ENCODE measurements at places on chromosomes 11 and 22. TPM values are rescaled to one million over a fixed set of nuclear protein-coding genes. Genes with fewer than 3 reads are reported as not detected.
A peak's percentile ranks its signal among the peaks of the same experiment; 100 is the strongest.

NELL1 gene
- total RNA-seq = 25.1 TPM

TSPO gene
- 214 TPM for total RNA-seq

SPINDOC gene
- 28.7 TPM for total RNA-seq

ART1 gene
- not detected for total RNA-seq

CYB5R2 gene
- total RNA-seq = 24.7 TPM

ELMOD1 gene
- total RNA-seq = not detected

TNNT3 gene
- not detected for total RNA-seq

CNIH2 gene
- total RNA-seq = 1.5 TPM

OR4A15 gene
- not detected for total RNA-seq

NCAPD3 gene
- total RNA-seq = 27.1 TPM

DNA sequence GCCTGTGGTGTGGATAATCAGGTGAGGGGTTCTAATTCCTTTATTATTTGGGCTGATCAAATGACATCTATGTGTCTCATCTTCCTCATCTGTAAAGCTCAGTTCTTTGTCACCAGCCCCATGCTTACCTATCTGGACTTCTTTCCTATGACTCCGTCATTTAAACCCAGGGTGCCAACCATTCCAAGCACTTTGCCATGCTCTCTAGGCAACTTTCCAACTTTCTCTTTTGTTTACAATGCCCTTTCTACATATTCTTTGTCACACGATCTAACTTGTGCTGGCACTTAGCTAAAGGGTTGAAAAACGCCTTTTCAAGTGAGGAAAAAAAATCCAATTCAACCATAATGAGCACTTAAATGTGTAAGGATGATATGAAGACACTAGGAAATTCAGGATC lies 27.9 kb downstream of the EXPH5 start:
- DNase-seq = no peak

- DNase-seq = no peak
These were observed 7.3 kb downstream of the SNX19 start for GRCh38 chr11:130908770-130909625.

GRCh38 chr22:42142771-42143461 lies 12.3 kb upstream of the CYP2D6 start:
- no peak for DNase-seq

DNA sequence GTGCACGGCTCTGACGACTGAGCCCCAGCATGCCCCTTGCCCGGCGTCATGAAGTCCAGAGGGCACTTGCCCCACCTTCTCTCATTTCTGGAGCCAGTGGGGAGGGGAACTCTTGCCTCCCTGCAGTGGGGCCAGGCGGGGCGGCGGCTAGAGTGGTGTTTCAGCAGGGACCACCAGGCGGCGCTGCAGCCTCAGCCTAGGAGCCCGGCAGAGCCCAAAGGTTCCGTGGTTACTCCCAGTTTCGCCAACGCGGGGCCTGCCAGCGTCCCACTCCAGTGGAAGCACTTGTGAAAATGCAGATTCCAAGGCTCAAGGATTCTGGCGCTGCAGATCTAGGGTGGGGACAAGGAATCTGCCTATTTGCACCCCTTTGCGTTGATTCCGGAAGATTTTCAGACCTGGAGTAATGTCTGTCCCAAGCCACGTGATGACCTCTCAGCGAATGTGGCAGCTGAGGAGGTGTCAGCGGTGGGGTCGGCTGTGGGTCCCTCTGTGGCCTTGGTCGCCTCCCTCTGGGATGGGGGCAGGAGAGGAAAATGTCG lies 55.7 kb downstream of the CD82 start:
- DNase-seq = peak; percentile 82

DNA sequence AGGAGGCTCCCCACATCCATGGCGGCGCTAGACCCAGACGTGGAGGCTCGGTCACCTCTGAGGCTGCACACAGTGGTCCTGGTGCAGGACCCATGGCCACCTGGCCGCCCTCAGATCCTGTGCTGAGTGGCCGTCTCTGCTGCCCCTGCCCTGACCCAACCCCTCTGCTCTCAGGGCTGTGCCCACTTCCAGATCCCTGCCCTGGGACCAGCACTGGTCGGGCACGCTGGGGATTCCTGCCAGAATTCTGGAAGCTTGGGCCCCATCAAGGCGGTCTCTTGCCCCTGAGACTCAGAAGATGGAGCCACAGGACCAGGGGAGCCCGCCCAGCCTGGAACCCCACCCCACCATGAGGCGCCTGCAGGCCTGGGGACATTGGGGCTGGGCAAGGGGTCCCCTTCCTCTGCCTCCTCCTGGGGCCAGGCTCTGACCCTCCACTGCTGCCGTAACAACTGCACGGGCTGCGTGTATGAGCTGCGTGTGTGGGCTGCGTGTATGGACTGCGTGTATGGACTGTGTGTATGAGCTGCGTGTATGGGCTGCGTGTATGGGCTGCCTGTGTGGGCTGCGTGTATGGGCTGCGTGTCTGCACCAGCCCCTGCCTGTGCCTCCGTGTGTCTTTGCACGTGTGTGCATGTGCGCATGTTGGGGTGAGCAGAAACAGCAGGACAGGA lies 48.7 kb downstream of the IGLL1 start:
- DNase-seq = no peak

DNA sequence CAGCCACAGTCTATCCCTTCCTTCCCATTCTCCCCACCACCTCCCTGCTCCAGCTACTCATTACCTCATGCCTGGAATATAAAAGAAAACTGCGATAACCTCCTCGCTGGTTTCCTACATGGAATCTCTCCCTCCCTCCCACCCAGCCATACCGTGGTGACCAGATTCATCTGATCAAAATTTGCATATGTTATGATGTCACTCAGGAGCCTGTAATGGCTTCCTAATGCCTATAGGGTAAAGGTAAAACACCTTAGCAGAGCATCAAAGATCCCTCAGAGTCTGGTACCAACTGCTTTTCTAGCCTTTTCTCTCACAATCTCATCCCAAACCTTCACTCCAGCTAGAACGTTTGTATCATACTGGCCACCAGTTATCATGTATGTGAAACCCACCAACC lies 19.6 kb downstream of the RTN4RL2 start:
- no peak for DNase-seq

DNA sequence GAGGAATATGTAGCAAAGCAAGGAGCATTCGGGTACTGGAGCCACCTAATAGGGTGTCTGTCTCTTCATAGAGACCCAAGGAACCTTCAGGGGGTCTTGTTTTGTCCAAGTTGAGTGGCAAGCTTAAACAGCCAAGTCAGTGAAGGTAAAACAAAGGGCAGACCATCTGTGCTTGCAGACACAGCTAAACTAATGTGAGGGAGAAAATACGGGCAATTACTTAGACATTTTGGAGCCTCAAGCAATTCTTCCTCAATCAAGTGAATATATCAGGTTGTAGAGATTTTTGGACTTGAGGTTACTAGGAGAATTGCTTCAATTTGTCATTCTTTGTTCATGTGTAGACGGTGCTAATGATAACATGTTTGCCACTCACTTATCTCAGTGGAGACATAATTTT lies 148.2 kb upstream of the ARHGAP20 start:
- DNase-seq = no peak

GRCh38 chr11:132475026-132475425 lies 1057.3 kb downstream of the OPCML start:
- no peak for DNase-seq

- DNase-seq = no peak
These were observed 28.8 kb upstream of the SYT13 start for GRCh38 chr11:45314900-45315299.

DNA sequence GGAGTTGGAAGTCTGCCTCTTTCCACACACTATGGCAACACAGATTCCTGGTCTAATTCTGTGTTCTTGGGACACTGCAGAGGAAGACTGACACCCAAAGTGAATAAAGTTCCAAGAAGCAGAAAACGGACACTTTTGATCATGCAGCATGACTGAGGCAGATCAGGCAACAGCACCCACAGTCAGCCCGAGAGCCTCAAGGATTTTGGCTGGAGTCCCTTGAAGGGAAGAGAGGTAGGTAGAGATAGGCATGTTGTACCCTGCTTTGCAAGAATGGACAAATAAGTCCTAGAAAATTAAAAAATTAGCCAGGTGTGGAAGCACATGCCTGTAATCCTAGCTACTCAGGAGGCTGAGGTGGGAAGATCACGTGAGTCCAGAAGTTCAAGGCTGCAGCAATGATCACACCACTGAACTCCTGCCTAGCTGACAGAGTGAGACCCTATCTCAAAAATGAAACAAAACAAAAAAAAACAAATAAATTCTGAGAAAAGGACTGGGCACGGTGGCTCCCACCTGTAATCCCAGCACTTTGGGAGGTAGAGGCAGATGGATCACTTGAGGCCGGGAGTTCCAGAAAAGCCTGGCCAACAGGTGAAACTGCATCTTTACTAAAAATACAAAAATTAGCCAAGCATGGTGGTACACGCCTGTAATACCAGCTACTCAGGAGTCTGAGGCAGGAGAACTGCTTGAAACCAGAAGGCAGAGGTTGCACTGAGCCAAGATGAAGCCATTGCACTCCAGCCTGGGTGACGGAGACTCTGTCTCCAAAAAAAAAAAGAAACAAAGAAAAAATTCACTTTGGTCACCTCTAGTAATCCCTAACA lies 6.9 kb downstream of the SLC43A1 start:
- no peak for DNase-seq

DNA sequence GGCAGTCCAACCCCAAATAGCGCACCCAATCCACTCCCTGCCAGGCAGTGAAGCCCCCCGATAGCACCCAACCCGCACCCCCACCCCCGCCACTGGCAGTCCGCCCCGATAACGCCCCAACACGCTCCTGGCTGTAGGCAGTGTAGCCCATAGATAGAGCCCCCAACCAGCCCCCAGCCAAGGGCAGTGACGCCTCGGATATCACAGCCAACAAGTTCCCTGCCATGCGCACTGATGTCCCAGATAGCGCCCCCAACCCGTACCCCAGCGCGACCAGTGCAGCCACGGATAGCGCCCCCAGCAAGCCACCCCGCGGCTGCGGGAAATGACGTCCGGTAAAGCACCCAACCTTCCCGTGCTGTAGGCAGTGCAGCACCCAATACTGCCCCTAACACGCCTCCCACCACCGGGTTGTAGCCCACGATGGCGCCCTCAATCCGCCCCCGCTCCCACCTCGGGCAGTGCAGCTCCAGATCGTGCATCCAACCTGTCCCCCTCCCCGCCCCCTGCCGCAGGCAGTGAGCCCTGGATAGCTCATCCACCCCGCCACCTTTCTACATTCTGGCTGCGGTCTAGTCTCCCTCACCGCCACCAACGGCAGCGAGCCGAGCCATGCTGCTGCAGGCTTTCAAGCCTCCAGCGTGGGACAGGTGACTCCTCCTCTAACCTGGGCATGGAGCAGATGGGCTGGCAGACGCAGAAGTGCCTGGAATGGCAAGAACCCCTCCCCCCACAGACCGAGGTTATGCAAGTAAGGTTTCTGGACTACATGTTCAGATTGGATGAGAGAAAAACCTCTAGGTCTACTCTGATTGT lies 625 bp downstream of the RFPL2 start:
- DNase-seq = no peak

DNA sequence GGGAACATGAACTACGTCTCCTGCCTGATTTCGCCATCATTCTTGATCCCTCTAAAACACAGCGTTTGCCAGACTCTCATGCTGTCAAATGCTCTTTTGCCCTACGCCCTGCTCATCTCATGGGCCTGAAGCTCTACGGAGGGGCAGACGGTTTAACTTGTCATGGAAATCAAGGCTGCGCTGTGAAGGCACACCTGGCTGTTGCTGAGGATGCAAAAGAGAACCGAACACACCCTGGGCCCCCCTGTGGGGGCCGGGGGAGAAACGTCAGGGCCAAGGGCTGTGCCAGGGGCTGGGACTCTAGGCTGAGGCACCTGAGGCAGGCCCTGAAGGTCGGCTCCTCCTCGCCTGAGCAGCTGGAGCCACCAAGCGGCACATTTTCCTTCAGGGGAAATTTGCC lies 957.2 kb downstream of the BRD1 start:
- no peak for DNase-seq

DNA sequence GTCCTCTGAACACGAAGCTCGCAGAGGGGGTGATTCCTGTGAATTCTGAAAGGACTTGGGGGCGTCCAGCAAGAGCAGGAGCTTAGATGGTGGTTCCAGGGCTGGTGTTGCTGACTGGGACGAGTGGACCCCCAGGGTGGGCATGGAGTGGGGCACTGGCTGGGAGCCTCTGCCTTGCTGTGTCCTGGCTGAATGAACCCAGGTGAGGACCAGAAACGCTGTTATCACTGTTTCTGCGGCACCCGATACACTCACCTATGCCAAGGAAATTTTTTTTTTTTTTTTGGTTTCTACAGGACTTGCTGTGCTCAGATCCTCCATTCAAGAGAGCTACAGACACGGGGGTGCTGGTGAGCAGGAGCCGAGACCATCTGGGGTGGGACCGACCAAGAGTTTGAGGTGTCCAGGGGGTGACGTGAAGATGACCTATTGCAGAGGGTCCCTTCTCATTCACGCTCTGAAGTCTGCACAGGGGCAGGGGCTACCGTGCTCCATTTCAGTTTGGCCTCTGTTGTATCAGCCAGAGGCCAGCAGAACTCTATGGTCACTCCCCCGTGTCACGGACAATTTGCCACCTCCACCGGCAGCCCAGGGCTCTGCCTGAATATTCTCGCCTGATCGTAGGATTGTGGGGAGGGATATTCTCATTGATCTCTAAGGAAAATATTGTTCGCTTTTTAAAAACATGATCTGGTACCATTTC lies 3.6 kb downstream of the SMIM38 start:
- no peak for DNase-seq

DNA sequence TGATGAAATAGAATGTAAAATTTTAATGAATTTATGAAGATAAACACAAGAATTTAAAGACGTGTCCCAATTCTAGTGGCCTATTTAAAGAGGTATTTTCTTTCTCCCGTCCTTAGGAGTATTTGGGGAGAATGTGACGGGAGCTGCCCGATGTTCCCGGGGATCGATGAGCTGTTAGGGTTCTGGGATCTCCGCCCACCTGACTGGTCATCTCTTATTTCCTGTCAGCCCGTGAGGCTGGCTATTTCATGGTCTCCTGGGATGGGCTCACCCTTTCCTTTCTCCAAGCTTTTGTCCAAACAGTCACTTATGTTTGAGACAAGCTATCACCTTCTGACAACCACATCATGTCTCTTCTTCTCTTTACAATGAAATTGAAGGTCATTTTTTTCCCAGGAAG lies 16.9 kb upstream of the CLMP start:
- no peak for DNase-seq

- no peak for DNase-seq
These were observed 86.8 kb downstream of the NECTIN1 start for GRCh38 chr11:119641983-119642745.

GRCh38 chr22:48577014-48577690 lies 1250.5 kb downstream of the BRD1 start:
- no peak for DNase-seq

DNA sequence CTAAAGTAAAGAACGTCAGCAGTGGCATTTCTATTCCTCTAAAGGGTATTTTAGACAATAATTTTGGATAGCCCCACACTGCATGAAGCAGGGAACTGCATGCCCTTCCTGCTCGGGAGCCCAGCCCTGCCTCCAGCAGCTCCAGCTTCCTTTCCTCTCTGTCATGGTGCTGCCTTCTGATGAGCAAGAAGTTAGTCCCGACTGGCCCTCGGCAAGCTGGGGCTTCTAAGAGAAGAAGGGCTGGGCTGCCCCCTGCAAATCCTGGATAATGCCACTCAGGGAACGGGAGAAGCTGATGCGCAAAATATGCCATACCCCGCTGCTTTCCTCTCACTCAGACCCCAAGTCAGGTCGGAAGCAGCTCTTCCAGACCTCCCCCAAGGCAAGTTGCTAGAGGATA lies 296.4 kb downstream of the ETS1 start:
- DNase-seq = no peak
